ENCODE measurements at places on chromosomes 4 and X.

DNA sequence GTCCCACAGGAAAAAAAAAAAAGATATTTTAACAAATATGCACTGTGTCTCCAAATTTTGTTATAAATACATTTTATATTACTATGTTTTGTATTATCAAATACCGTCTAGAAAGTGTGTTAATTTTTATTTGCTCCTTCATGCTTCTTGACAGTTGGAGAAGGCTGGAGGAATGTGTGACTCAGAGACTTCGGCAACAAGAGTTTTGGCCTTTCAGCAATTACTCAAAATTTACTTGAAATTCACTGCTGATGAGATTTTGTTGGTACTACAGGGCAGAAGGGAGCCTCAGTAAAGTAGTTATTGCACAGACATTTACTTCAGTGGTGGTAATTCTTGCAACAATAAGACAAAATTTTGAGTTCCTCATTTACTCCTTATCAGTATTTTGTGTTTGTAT, 2164.0 kb downstream of the PCDH7 start:
- DNase-seq, result no peak

GRCh38 chr4:113919611-113920010, 59.8 kb downstream of the ARSJ start:
- no peak for DNase-seq

DNA sequence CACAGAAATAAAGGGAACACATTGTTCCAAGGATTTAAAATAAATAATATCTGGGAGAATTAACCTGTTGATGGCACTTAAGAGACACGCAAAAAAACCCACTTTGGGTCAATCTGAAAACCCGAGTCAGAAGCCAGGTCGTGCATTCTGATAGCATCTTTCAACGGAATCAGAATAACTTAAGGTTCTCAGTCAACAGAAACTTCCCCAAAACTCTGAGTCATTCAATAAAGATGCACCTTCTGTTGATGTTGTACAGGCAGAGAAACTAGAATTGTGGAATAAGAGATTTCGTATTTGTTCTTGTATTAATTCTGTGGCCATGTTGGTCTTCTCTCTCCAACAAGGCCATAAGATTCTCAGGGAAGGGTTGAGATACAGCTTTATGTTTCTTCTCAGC, 78.2 kb downstream of the MAOB start:
- DNase-seq, result no peak

- no peak for DNase-seq
Measured at GRCh38 chrX:19750028-19750782, 137.2 kb downstream of the SH3KBP1 start.

- no peak for DNase-seq
Measured at GRCh38 chrX:151099001-151099400, 77.4 kb upstream of the GPR50 start.

DNA sequence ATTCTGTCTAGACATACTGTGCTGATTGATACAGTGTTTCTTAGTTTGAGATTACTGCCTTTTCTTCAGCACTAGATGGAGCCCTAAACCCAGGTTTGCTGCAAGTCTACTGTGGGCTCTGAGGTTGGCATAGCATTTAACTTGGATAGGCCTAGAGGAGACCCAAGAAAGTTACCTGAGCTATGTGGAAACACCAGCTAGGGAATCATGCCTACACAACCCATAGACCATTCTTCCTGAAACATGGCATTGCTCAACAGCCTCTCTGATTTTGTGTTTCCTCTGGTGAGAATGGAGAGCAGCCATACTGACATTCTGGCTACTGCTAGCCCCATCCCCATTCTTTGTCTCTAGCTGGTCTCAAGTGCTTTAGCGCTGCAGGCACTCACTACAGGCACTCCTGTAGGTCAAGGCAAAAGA, 287.7 kb upstream of the PCDH18 start:
- DNase-seq, result no peak

GRCh38 chr4:143270256-143270838, 66.3 kb upstream of the GAB1 start:
- peak; percentile 91 for DNase-seq

DNA sequence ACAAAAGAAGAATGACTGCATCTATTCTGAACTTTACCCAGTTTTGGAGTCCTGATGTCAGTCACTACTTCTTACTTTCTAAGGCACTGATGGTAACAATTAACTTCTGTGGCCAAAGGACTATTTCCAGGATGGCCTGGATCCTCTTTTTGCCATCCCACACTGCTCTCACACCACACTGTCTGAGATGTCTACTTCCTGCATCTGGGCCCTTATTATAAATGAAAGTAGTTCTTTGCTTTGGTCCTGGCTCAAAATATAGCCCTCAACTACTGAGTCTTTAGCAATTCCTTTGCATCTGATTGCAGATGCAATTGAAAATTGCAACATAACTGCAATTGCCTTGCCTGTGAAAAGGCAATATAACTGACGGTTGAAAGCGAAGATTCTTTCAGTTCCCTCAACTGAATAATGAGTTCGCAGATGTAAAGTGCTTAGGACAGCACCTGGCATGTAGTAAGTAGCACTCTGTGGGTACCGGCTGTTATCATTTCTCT, 44.2 kb downstream of the COQ2 start:
- DNase-seq, result no peak

DNA sequence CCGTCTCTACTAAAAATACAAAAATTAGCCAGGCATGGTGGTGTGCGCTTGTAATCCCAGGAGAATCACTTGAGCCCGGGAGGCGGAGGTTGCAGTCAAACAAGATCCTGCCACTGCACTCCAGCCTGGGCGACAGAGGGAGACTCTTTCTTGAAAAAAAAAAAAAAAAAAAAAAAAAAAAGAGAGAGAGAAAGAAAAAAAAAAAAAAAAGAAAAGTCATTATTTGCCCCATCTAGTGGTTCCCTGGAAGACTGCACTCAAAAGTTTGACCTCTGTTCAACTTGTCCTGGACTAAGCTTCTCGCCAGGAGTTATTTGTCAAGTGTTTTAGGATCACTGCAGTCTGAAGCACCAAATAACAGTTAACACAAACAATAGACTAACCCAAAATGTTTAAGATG, 45.3 kb upstream of the KCTD8 start:
- DNase-seq, result peak; percentile 14

DNA sequence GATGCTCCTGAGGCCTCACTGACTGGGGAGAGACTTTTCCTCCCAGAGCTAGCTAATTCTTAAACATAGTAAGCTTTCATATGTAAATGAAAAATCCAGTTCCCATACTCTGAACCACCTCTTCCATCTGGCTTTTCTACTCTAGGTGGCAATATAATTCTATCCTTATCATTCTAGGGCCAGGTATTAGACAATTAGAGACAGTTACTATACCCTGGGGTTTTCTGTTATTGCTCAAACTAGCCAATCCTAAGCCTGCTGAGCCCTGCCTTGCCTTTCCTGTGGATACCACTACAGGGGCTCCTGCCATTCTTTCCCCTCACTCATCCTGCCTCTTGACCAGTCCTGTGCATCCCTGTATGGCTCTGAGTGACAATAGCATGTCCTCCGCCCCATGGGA, 552.0 kb downstream of the STIM2 start:
- no peak for DNase-seq

GRCh38 chr4:171676555-171677215, 136.5 kb upstream of the GALNTL6 start:
- DNase-seq, result no peak

DNA sequence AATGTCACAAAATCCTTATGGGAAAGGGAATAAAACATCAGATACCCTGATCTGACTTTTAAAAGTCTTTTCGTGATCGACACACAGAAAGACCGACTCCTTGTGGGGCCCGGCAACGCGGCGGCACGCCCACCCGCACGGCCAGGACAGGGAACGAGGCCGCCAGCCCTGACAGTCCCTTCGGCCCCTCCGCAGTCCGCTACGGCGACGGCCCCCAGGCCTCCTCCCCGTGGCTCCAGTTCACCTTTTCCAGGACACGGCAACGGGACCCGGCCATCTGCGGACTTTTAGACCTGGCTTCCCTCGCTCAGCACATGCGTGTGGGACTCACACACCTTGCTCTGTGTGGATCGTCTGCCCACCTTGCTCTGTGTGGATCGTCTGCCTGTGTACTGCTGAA, 33.6 kb upstream of the GTPBP6 start:
- no peak for DNase-seq

DNA sequence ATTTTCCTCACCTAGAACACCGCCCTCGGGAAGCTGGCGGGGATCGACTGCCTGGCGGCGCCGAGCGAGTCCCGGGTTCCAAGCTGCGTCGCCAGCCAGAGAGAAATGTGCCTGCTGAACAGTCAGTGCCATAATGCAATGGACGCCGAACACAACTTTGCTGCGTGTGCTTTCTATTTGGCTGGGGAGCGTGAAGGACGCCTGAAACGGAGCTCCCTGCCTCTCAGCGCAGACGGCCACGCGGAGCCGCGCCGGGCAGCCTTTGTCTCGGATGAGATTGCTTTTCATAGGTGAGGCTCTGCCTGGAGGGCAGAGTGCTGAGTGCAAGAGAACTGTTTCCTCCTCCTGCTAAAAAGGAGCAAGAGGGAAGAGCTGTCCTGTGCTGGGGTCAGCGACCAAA, 107.7 kb upstream of the BCOR start:
- DNase-seq, result no peak

- no peak for DNase-seq
Measured at GRCh38 chrX:1111601-1112300, 100.7 kb downstream of the CRLF2 start.

DNA sequence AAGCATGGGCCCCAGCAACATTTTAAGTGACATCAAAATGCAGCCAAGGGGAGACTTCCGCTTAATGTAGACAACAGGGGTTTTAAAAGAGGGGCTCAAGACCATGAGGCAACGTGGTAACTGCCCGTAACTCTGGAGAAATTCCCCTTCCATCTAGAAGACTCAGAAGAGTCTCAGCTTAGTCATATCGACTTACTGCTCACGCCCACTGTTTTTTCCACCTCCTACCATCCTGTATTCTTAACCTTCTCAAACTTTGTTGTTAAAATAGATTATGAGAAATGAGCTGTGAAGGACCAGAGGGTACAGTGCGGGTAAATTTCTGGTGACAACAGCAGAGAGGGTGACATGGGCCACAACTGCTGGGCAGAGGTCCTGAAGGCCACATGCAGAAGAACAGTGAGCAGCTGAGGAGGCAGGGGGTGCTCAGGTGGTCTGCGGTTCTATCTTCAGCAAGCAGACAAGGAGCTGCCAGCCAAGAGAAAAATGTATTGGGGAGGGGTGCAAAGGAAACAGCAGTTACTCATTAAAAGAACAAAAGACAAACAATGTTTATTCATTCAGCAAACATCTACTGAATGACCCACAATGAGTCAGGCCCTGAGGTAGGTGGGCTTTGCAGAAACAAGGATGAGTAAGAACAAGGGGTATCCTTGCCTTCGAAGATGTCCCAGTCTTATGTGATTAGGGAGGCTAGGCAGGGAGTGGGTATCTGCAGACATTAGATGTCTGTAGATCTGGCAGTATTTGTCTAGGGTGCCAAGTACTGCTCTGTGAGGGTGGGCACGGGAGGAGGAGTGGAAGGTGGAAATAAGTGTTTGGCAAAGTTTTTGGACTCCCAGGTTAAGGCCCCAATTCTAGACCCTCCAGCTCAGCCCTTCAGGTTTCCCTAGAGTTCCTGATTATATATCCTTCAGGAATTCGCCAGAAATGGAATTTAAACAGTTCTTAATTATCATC, 175.3 kb downstream of the TSPAN5 start:
- no peak for DNase-seq

DNA sequence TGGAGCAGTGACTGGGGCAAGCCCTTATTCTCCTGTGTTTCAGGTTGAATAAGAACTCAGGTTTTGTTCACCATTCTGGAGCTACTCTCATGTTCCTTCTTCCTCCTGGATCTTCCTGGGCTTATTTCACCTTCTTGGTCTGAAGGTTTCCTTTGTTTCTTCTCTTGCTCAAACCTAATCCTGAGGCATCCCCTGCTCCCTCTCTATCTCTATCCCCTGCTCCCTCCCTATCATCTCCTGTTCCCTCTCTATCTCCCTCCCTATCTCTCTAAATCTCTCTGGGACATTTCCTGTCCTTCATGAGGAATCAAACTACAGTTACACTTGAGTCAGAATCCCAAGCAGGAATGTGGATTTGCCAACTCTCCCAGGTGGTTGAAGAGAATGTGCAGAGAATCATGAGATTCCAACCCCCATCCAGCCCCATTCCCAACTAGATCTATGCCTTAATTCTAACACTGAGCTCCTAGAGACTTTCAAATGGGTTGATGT, 134.9 kb upstream of the ZIC3 start:
- no peak for DNase-seq

- DNase-seq, result peak; percentile 22
Measured at GRCh38 chr4:152064753-152065152, 303.9 kb upstream of the GATB start.

GRCh38 chr4:74653331-74654229, 140.7 kb downstream of the BTC start:
- no peak for DNase-seq

DNA sequence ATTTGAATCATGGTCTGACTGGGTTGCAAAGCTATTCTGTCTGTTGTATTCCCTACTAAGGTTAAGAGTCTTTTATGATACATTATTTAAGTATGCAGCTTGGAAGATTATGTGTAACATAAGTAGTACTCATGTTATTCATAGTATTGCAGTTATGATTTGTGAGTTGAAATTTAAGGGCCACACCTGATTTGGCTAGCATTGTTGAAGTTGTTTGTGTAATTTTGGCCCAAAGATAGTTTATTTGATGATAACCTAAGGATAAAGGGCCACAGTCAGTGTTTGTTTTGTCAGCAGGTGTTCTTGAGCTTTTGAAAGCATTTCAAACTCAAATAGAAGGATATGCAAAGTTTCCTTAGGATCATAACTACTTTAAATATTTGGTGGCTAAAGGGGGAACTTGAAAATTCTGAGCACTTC, 38.9 kb downstream of the NUDT9 start:
- DNase-seq, result no peak

- DNase-seq, result no peak
Measured at GRCh38 chr4:93828995-93829819, 654 bp downstream of the ATOH1 start.

DNA sequence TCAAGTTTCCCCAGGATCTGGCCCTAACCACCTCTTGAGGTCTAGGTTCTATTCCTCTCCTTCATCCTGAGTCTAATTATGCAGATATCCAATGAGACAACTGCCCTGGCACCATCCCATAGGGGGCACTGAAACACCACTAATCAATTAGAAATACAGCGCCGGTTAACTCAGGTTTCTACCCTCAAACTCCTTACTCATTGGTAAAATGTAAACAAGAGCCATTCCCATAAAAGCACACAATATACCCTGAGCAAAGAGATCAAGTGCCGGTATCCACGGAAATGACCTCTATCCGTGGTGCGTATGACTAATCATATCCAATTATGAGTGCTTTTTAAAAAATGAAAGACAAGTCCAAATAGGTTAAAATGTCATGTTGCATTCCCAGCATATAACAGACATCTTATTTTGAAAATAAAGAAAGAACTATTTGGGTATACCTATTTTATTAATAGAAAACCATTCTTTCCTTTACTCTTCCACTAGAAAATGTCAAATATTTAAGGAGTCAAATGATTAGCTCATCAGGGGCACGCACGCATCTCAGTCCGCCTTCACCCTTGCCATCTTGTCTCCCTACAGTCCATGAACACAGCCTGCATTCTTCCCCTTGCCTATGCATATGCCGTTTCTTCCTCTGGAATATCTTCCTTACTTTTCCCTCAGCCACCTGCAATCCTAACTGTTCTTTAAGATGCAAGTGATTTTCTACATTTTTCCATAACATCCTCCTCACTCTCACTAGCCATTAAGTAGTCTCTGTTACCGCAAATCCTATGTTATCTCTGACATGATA, 141.1 kb downstream of the MAML3 start:
- peak; percentile 57 for DNase-seq
